ENCODE measurements at places on chromosomes 5 and 9.
A peak's percentile ranks its signal among the peaks of the same experiment; 100 is the strongest.

DNA sequence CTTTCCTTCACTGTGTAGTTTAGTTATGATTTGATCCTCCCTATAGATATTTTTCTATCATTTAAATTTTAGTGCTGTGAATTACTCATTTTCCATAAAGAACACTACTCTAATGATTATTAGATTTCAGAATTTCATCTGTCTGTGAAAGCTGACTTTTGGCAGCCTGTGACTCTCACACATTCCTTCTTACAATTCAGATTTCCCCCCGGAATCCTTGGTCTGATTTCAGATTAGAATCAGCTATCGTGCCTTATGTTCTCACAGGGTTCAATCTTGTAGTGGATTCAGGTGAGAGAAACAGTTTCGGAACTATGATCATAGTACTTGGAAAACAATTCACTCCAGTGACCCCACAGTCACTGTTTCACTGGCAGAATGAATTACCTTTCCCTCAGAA, 26.2 kb downstream of the ZNF474 start:
- DNase-seq = no peak

DNA sequence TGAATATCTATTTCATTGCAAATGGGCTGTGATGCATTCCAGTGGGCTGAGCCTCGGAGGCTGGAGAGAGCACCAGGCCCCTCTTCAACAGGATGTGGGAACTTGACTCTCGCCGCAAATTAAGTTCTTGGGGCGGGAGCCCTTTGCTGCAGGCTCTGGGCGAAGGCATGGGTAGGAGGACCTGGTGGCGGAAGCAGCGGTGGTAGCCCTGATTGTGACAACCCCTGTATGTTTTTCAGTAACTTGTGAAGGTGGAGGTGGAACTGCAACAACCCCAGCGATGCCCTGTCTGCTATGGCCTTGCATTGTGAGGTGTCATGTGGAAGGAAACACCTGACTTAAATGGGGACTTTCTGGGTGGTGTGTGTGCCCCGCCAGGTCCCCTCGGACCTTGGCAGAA, 9.4 kb downstream of the FYB1 start:
- peak; percentile 50 for DNase-seq

DNA sequence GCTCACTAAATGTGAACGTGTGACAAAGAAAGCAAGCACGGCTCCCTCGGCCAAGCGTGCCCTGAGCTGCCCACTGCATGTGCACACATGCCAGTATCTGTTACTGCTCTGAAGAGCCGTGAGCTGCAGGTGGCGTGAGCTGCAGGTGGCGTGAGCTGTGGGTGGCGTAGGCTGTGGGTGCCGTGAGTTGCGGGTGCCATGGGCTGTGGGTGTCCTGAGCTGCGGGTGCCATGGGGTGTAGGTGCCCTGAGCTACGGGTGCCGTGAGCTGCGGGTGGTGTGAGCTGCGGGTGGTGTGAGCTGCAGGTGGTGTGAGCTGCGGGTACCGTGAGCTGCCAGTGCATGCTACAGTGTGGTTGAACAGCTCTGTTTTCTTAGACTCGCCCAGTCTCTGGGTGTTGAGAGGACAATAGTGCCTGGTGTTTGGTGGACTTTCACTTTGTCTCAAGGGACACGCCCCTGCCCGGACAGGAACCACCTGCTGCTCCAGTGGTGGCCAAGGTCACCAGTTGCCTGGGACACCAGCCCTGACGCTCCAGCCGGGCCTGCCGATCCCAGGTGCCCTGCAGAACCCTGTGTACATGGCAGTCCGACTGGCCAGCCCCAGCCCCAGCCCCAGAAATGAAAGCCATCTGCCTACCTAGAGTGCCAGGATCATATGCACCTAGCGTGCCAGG, 6.7 kb downstream of the CCDC187 start:
- DNase-seq = no peak

DNA sequence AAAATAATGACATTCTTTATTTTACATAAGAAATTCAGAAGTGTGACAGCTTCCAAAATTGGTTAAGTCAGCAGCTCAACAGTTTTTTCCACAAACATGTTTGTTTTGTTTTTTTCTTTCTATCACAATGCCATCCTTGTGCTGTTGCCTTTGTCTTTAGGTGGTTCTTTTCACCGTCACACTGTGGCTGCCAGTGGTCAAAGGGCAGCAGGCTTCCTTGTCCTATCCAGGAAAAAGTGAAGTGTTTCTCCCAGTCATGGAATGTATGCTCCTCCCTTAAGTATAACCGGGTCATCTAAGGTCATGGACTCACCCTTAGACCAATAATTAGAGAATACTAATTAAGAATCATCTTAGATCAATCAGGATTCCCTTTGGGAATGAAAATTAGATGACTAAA, 87.4 kb downstream of the SREK1 start:
- DNase-seq = no peak

DNA sequence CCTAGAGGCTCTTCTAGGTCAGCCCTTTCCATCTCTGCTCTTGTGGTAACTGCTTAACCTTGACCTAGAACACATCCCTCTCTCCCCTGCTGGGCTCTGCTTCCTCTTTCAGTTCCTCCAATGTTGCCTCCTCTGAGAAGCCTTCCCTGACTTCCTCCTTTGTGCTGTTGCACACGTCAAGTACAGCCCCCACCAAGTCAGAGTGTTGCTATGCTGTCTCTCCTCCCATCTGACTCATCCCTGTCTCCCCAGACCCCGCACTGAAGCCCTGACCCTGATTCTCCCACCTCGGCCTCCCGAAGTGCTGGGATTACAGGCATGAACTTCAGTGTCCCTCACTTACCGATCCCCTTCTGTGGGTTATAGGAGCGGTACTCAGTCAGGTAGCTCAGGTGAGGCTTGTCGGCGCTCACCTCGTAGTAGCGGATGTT, 10.4 kb upstream of the TRIM14 start:
- DNase-seq = no peak

GRCh38 chr5:126422994-126423788, at the start of gene GRAMD2B:
GRAMD2B (plus strand) TSS chr5:126423409; CDS start chr5:126423607, 198 bp downstream.
- peak; percentile 54 for DNase-seq

DNA sequence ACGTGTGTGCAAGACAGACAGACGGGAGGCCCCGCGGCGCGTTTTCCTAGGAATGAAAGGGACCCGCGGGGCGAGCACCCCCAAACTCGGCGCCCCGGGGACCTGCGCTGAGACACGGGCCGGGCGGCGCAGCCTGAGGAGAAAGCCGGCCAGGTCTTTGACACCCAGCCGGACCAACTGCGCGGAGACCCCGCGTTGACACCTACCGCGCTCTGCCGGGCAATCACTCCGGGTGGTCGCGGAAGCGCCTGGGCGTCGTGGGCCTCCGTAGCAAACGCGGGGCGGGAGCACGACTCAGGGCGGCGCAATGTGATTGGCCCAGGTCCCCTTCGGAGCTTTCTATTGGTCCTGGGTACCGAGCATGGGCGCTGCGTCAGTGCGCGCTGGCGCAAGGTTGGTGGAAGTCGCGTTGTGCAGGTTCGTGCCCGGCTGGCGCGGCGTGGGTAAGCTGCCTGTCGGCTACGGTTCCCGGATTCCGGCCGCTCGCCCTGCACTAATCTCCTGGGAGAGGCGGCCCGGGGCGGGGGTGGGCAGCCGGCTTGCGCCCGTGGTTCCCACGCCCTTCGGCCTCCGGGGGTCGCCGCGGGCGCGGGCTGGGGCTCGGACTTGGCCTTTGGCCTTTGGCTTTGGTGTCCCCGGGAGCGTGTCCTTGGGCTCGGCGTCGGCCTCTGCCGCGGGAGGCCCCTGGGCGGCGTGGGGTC, at the start of the genes FASTKD3 and MTRR:
FASTKD3 (minus strand) TSS at position 259 of the 701 bp plus-strand sequence. CDS start 948 bp downstream, outside the sequence.
MTRR (plus strand) TSS at position 376 of the 701 bp plus-strand sequence. CDS start 1,647 bp downstream, outside the sequence.
- DNase-seq = peak; percentile 79

GRCh38 chr9:20224756-20225155, 397.5 kb downstream of the MLLT3 start:
- DNase-seq = no peak

- no peak for DNase-seq
Measured at GRCh38 chr5:66354422-66354821, 210.3 kb downstream of the SREK1 start.

GRCh38 chr9:86082870-86083269, 16.5 kb downstream of the GOLM1 start:
- DNase-seq = no peak

DNA sequence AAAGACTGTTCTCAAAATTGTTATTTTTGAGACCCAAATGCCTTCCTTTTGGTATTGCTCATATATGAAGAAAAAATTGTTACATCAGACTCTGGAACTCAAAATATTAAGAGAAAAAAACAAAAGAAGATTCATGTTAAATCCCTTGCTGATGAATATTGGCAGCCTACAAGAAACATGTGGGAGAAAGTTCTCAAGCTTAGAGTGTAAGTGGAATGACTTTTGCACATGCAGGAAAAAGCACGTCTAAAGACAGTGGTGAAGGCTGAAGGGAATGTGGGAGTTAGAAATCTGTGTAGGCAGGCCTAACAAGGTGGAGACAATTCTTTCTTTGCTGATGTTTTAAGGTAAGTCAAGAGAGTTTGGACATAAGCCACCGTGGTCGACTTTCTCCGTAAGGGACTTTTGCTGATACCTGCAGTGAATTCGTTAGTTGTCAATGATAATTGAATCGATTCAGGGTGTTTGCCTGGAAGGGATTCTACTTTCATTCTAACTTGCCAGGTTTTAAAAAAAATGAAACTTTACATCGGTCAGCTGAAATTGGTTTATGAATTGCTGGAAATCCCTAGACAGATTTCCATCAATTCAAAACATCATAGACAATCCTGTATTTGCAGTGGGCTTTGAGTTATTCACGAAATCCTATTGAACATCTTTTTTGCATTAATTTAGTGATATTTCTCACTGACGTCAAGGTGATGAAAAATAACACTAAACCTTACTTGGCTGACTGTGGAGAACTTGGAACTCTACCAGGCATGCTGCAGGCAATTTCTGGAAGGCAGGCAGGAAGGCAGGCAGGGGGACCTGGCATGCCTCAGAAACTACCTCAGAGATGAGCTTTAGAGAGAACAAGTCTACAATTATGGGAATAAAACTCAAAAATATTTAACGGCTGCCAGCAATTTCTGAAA, 359.1 kb upstream of the ADAMTSL1 start:
- DNase-seq = no peak

GRCh38 chr5:168430296-168430695, 56.0 kb upstream of the RARS1 start:
- no peak for DNase-seq

DNA sequence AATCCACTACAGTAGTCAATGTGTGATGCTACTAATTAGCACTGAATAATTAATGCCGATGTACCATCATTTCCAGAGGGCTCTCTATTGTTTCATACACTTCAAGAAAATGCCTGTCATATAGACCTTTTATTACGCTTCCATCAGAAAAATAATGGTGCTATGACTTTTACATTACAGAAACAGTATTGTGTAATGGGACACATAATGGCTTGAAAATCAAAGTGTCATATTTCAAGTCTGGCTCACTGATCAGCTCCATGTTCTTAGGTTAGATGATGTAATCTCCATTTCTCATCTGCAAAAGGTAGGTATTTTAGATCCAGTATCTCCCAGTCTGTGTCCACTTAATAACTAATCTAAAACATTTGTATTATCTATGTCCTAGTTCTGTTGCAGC, 990.6 kb upstream of the TYRP1 start:
- no peak for DNase-seq
